Activated CD8-positive, alpha-beta T cell treated with anti-CD3 and anti-CD28 coated beads, Interleukin-2, amount 10 ng/mL, durations not matched to agents 7 days and 5 days (primary cell): ENCODE measurements at places on chromosomes 12 and 14. TPM values are rescaled to one million over a fixed set of nuclear protein-coding genes. Genes with fewer than 3 reads are reported as not detected.

REC8 gene
- 58.6 TPM for total RNA-seq

C14orf132 gene
- total RNA-seq, result 0.42 TPM

DPF3 gene
- total RNA-seq, result 10.3 TPM

- DNase-seq, result no peak
These were observed 1.1 kb downstream of the FITM1 start for GRCh38 chr14:24131549-24131966.

GRCh38 chr12:18045446-18045992, 44.5 kb downstream of the RERGL start:
- DNase-seq, result no peak
